ENCODE measurements at places on chromosomes 12 and 14.

DNA sequence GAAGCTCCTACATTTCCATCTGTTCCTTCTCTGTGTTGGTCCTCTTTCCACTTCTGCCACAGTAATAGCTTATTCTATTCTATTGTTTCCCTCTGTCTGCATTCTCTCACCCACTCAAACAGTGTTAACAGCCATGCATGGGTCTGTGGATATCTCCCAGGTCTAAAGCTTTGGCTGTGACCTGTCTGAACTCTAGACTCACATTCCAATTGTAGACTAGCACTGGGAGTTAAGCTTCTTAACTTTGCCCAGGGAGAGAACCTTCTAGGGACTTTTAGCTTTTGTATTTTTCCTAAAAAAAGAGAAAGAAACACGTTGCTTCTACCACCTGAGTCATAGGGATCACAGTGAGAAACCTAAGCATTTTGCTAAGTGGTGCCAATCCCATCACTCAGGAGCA is 36.7 kb downstream of the PTPRR start:
- DNase-seq, result no peak

DNA sequence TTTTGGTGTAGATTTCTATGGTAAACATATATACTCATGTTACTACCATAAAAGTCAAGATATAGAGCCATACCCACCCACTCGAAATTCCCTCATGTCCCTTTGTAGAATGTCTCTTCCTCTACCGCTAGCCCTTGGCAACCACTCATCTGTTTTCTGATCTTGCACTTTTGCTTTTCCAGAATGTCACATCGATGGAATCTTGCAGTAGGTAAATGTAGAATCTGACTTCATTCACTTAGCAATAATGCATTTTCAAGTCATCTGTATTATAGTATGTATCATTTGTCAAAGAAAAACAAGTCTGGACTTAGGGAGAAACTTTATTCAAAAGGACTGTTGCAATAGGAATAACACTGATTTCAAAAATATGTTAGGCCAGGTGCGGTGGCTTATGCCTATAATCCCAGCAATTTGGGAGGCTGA is 19.3 kb upstream of the CLEC2D start:
- no peak for DNase-seq

DNA sequence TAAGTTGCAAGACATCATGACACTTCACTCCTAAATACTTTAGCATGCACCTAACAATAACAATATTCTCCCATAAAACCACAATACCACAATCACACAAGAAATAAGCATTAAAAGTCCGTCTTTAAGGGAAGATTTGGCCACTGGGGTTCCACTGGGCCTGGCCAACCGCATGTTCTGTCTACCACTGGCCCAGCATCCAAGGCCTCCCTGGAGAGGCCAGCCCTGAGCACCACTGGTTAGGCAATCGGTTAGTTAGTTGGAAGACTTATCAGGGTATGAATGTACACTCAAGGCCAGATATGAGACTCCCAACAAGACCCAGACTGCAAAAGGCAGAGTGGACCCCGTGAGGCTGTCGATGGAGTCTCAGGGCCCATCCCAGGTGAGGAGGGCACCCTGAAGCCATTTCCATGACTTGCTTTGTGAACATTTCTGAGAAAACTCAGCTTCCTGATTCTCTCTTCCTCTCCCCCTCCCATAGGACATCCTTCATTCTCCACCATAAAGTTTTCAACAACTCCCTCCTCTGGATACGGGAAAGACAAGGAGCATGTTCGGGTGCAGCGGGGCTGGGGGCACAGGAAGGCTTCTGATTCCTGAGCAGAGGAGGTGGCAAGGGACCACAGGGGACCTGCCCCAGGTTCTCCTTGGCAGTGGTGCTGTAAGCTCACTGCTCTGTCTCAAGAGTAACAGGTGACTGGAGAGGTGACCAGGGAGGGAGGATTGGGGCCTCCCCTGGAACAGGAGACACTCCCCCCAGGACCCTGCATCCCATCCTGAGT is 5.9 kb downstream of the PXN start:
- no peak for DNase-seq

DNA sequence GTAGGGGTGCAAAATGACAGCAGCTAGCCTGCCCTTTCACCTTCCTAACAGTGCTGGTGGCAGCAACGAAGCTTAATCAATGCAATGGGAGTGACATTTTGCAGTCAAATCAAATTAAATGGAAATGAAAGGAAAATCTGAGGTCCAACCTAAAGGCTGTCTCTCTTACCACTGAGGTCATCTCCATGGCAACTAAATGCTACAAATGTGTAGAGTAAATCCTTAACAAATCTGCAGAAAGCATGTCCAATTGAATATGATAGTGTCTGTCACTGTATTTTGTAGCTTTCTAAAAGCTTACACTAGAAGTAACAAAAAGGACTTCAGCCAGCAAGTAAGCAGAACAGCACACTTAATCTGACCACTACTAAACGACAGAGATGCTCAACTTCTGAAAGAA is 488.8 kb downstream of the BCAT1 start:
- no peak for DNase-seq

GRCh38 chr12:15411842-15412241 is 89.5 kb downstream of the PTPRO start:
- DNase-seq, result no peak

- no peak for DNase-seq
Observed at GRCh38 chr14:104505085-104506074, 74.2 kb upstream of the C14orf180 start.

GRCh38 chr12:3004655-3005565 is 45.7 kb downstream of the TEAD4 start:
- no peak for DNase-seq

- DNase-seq, result no peak
Observed at GRCh38 chr12:102388469-102388868, 91.9 kb downstream of the IGF1 start.

DNA sequence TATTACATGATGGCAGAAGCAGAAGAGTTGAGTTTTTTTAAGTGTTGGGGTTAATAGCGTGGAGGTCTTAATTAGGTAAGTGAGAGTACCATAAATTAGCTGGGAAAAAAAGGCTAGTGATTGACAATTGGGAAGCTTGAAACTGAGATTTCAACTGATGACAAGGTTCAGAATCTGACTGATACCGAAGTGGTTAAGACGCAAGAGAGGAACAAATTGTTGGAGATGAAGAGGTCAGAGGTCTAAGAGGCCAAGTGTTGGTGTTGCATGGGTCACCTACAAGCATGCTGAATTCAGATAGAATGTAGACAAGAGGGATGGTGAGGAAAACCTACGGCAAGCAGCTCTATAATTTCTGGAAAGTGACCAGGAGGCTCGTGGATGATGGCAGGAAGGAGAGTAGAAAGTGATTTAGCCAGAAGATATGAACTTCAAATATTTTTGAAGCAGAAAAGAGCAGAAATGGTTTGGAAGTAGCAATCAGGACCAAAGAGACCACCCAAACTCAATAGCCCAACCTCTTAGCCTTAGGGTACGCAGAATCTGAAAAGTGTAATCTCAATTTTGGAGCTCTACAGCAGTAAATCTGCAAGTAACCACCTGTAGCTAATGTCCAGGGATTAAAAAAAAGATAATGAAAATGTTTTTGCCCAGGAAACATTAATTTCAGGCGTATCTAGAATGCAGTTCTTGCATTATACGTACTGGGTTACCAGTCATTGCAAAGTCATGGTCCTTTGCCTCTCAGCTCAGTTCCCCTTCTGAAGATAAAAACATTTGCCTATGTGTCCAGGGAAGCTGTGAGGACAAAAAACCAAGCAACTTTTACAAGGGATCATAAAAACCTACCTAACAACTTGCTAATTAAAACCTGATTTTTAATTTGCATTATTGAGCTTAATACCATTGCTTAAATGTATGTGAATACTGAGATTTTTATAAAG is 1.7 kb upstream of the TMPO start:
- DNase-seq, result no peak

DNA sequence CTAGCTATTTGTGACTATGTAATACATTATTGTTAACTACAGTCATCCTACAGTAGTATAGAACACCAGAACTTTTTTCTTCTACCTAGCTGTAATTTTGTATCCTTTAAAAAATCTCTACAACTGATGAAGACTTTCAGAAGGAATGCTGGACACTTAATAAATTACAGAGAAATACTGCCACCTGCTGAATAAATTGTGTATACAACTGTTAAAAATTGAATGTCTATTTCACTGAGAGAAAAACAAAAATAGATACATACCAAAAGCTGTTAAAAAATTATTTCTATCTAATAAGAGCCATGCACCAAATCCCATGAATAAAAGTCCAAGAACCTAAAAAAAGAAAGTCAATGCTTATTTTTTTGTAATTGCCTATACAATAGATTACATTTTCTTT is 6.6 kb downstream of the TSPAN19 start:
- DNase-seq, result no peak

- DNase-seq, result no peak
Observed at GRCh38 chr14:30125322-30125979, 197.8 kb upstream of the PRKD1 start.

DNA sequence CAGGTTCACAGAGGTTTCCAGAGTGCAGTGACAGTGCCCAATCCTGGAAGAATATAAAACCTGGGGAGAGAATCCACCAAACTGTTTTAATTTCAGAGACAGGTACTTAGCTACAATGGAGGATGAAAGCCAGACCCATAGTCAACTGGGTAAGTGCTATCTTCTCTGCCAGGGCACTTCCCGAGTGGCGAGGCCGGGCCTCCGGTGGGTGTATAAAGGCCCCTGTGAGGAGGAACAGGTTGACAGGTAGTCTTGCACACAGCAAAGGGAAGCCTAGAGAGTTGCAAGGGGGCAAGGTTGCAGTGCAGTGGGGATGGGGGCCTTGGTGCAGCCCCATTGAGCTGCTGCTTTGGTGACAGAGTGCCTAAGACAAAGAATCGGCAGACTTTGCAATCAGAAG is 130.7 kb downstream of the SLC38A6 start:
- DNase-seq, result no peak

GRCh38 chr14:22448035-22448904 is 140.8 kb downstream of the DAD1 start:
- no peak for DNase-seq

GRCh38 chr14:66395300-66395699 is 90.9 kb upstream of the CCDC196 start:
- no peak for DNase-seq

DNA sequence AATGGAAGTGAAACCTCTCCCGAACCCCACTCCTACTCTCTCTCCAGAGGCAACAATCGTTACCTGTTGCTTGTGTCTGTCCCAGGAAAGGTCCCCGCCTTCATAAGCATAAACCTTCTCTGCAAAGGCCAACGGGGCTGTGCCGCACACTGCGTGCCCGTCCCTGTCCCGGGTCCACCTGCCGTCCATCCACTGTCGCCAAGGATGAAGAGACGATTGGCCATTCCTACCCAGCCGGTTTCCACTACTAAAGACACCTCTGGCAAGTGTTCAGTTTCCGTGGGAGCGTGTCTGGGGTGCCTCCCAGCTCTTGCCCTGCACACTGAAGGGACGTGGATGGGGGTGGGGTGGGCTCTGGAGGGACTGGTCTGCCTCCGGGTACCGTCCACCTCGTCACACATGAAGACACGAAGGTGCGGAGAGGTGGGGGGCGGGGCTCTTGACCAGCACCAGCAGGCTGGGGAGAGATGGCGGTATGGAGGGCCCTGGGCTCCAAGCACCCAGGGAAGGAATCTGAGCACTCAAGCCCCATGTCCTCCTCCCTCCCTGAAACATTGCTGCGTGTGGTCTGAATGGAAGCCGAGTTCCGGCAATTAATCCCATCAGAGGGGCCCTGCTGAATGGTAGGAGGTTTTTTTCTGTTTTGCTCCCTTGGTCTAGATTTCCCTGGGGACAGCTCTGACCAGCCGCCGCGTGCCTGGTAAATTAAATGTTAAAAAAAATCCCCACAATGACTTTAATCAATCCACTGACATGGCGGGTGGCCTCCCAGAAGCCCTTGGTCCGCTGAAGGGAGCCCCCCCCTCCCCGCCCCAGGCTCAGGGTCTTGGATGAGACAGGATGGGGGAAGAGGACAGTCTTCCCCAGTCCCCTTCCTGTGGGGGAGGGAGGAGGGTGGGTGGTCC is 4.1 kb upstream of the KIF26A start:
- no peak for DNase-seq

DNA sequence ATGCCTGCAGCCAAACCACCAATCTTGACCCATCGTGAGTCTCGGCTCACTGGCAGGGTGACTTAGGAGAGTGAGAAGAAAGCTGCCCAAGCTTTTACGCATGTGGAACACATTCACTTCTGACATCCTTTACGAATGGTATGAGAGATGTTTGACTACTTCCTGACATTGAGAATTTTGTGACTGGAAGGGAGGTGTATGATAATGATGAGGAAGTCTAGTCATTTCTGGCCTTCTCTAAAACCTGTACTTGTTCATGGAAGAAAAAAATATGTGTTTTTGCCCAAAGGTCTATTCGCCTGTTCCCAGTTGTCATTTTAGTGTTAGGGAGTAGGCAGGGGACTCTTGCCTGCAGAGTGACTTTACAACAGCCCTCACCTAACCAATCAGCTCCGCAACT is 227.2 kb upstream of the ATP2B1 start:
- no peak for DNase-seq

DNA sequence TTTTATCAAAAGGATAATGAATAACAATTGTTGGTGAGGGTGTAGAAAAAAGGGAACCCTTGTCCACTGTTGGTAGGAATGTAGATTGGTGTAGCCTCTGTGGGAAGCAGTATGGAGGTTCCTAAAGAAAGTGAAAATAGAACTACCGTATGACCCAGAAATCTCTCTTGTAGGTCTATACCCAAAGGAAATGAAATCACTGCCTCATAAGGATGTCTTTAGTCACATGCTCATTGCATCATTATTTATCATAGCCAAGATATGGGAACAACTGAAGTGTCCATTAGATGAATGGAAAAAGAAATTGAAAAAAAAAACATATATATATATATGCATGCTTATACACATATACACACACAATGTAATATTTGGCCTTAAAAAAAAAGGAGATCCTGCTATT is 158.8 kb upstream of the NPAS3 start:
- DNase-seq, result no peak

DNA sequence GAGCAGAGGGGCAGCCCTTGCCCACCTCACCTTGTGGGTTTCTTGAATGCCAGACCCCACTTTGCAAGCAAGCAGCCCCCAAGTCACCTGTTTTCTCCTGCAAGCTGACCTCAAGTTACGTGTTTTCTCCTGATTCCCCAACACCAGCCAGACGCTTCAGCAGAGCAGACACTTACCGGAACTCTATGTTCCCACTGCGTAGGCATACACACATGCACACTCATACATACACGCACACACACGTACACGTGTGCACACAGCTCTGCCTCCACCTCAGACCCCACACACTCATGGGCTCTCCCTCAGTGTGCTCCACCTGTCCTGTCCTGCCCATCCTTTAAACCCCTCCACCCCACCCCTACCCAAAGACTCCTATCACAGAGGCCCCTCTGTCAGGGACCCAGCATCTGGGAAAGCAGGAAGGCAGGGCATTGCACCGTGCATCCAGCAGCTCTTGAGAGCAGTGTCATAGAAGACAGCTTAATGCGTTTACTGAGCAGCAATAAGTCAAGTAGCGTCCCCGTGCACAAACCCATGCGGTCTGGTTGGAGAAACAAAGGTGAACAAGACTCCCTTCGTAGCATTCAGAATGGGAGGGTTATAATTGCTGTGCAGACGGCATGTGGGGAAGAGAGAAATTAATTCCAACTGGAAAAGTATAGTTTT is 44.4 kb downstream of the TMEM63C start:
- no peak for DNase-seq

- DNase-seq, result no peak
Observed at GRCh38 chr12:1882405-1882804, 36.0 kb downstream of the CACNA2D4 start.

- DNase-seq, result no peak
Observed at GRCh38 chr12:88544991-88545980, 35.0 kb downstream of the KITLG start.

- DNase-seq, result no peak
Observed at GRCh38 chr12:42689699-42690098, 100.2 kb upstream of the PRICKLE1 start.

All from activated naive CD4-positive, alpha-beta T cell treated with anti-CD3 and anti-CD28 coated beads, Interleukin-2, amount 50 U/mL, for 16 hours (primary cell).